Mammary epithelial cell (primary cell): ENCODE measurements at places on chromosomes 6 and 20.

DNA sequence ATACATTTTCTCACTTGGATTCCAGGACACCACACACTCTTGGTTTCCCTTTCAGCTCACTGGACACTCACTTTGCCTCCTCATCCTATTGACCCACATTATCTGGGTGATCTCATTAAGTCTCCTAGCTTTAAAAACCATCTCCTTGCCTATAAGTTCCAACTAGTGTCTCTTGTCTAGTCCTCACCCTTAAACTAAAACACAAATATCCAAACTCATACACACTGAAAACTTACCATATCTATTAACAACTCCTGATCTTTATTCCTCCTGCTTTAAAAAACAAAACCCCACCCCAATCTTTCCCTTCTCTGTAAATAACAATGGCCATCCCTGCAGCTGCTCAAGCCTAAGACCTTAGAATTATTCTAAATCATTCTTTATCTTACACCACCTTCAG, 3.5 kb upstream of the SMIM28 start:
- no peak for DNase-seq

DNA sequence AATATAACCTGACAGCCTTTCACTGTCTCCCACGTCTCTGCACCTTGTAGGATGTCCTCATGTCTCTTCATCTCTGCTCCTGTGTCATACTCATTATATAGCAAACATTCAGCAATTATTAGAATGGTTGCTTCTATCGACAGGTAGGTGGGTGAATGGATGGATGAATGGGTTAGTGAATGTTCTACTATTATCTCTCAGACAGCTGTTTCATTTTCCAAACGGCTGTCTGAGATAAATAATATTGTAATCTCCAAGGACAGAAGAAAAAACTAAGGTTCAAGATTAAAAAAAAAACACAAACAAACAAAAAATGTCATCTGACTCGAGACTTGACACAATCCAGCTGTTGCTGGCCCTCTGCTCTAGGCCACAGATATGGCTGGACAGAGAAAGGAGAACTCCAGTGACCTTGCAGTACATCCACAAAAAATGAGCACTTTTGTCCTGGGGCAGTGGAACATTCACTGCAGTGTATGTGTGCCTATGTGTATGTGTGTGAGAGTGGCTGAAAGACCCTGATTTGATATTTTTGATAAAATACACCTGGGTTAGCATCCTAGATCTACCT, 2.1 kb downstream of the HNF4A start:
- DNase-seq: no peak

GRCh38 chr6:129648819-129649491, 61.0 kb downstream of the ARHGAP18 start:
- no peak for DNase-seq

- DNase-seq: no peak
Observed at GRCh38 chr6:134795691-134796090, 154.2 kb downstream of the ALDH8A1 start.

- DNase-seq: no peak
Observed at GRCh38 chr6:28948782-28949486, 25.1 kb upstream of the TRIM27 start.
